GM04504 (cell line): ENCODE measurements at places on chromosomes 7 and 10.

DNA sequence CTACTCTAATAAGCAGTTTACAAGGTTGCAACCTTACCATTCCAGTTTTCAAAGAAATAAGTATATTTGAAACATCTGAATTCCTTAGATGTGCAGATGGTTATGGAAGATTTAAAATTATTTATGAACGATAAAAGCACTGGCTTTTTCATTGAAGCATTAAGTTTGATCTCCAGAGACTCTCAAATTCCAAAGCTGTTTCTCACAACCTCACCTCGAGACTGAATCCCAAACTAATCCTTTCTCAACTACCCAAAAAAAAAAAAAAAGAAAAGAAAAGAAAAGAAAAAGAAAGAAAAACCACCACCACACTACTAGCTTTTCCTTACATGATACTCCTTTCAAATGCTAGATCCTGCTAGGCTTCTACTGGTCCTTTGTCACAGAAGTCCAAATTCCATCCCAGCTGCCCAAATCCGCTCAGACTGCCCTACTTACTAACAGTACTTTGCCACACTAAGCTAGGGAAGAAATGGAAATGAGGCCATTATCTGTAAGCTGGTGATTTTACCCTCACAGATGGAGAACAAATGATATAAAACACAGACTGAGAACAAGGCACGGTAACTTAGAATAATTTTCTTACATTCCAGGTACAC lies 100.6 kb upstream of the CDK1 start:
- no peak for DNase-seq

GRCh38 chr10:75600833-75601232 lies 169.4 kb downstream of the LRMDA start:
- DNase-seq = no peak

GRCh38 chr10:88386821-88387773 lies 196.0 kb downstream of the RNLS start:
- peak; percentile 35 for DNase-seq

GRCh38 chr7:155794196-155794595 lies 18.1 kb downstream of the SHH start:
- DNase-seq = no peak

- no peak for DNase-seq
Measured at GRCh38 chr10:74934100-74934812, 107.9 kb downstream of the KAT6B start.

DNA sequence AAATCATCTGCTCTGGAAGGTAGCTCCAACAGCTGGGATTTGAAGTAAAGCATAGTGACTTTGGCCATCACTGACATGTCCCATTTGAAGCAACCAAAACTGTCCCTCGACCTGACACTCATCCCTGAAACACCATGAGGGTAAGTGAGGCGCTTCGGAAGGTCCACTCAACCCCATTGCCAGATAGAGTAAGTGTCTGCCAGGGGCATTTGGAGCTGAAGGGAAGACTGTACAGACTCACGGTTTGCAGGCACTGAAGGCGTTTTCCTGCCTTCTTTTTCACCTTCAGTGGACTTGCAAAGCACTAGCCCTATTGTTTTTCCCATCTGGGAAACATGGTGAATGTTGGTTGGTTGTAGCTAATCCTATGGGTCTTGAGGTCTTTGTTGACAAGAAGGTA lies 57.6 kb downstream of the IKZF1 start:
- DNase-seq = no peak

DNA sequence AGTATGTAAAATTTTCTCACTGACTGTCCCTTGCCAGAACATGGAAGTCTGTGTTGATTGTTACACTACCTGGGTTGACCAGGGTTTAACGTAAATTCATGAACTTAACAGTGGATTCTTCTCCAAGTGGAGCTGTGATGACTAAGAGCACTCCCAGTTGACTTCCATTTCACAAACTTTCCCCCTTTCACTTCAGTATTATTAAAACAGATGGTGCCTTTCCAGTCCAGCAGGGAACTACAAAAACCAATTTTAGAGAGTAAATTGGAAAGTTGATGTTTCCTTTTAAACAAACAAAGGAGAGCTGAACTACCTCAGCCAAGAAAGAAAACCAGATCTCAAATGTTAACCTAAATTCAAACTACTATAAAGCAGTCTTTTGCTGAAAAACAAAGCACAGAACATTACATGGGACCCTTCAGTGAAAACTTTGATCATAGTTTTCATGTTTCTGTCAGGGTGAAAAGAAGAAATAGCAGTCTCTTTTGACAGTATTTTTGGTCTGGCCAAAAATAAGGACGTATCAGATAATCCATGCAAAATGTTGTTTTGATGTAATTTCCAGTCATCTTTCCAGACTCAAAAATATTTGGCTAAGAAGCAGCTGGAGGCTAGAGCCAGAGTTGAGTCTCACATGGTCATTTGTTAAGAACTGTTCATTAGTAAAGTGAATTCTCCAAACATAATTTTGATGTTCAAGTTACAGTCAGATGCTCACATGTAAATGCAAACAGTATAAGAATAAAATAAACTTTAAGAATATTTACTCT lies 479.9 kb upstream of the AKR1E2 start:
- DNase-seq = no peak

GRCh38 chr7:77679608-77680007 lies 16.7 kb upstream of the RSBN1L start:
- DNase-seq = no peak

- no peak for DNase-seq
Measured at GRCh38 chr7:28028471-28028870, 152.1 kb downstream of the JAZF1 start.

- no peak for DNase-seq
Measured at GRCh38 chr10:8677642-8678041, 623.2 kb downstream of the GATA3 start.

DNA sequence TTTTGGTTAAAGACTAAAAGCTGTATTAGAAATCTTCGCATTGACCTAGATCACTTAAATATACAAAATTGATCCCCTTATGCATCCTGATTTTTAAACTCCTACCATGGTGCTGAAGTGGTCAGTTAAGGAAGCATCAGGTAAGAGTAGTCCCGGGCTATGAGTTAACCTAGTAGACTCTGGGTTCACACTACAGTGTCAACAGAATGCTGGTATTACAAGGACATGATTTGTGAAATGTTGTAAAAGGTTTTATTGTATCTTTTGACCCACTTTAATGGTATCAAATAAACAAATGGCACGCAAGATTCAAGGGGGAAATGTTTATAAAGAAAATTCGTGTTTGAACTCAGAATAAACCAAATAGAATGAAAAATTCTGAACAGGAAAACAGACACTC lies 36.8 kb downstream of the RTKN2 start:
- no peak for DNase-seq

DNA sequence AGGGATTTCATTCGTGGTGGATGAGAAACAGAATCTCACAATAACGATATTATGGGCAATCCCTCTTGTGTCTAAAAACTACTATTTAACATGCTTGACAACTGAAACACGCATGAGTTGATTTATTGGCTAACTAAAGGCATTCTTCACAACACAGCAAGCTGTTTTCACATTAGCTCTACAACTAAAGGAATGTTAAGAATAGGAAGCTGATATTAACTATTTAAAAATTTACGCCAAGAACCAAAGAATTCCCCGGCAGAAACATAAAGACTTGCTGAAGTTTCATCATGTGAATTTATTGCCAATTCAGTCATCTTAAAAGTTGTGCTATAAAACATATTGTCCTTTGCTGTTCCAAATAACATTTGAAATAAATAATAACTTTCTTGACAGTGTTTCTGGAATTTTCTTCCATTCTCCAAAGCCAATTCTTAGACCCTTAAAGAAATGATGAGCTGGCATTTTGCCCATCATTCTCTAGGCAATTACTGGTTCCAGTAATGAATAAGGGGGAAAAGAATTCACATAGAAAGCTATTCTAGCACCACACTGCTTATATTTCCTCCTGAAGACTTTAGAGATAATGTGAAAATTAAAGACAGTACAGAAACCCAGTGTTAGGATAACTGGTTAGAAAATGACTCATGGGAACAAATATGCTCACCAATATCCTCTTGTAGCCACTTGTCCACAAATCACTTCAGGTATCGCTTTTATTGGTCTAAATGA lies 233.1 kb downstream of the PARD3 start:
- peak; percentile 44 for DNase-seq

GRCh38 chr10:13441476-13441875 lies 87.3 kb downstream of the BEND7 start:
- DNase-seq = no peak

DNA sequence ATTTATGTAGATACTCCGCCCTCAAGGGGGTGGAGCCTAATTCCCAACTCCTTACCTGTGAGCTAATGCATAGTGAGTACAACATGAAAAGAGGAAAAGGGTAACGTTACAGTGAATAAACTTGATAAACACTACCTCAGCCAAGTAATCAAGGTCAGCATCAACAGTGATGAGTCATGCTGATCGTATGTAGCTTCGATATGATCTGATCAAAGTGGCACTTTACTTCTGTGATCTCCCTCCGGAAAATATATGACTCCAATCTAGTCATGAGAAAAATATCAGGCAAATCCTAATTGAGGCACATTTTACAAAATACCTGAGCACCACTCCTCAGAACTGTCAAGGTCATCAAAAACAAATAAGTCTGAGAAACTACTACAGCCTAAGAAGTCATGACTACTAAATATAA lies 70.4 kb downstream of the VTI1A start:
- DNase-seq = no peak

GRCh38 chr7:142647749-142648148 lies 101.5 kb upstream of the PRSS1 start:
- no peak for DNase-seq

DNA sequence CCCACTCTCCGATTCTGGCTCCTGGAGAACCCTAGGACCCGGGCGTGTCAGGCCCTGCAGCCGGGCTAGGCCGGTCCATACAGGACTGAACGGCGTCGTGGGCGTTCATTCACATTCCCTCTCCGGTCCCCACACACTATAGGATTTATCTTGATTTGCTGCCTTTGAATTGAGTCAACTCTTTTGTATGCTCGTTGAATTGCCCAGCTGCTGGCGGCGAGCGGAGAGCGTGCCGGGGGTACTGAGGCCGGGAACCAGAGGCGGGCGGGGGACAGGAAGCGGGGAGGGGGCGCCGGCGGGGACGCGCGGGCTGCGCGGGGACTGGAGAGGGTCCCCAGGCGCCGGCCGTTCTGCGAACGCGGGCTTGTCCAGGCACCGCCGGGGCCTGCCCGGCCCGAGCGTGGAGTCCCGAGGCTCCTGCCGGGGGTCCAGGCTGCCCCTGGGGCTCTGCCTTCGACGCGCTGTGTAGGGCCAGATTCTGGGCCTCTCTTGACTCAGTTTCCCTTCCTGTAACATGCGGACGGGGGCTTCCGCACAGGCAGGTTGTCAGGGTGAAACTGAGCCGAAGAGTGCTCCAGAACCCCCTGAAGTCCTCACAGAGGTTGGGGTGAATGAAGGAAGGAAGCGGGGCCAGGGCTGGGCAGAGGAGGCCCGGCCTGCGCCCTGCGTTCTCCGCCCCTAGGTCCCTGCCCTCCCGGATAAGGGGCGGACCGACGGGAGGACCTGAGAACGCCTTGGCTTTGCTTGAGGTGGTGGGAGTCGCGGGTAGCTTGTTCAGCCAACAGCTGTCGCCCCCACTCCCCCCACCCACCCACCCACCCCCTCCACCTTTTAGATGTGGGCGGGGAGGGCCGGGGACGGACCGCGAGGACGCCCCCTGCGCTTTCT lies 769 bp upstream of the ELFN1 start:
- DNase-seq = no peak

DNA sequence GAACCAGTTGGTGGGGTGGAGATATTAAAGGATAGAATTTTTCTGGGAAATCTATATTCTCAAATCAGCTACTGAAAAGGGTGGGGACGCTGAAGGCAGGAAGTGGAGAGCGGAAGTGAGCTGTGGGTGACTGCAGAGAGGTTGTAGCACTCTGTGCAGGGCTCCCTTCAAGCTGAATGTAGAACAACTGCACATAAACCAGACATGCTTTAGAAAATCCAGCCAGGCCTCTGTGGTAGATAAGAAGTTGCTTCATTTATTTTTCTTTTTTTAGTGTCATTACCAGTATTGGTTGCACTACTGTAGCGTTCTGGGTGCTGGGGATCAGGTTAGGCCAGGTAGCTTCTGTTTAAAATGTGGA lies 127.8 kb downstream of the CELF2 start:
- DNase-seq = no peak

- no peak for DNase-seq
Measured at GRCh38 chr10:130777507-130778165, 533.9 kb downstream of the TCERG1L start.

DNA sequence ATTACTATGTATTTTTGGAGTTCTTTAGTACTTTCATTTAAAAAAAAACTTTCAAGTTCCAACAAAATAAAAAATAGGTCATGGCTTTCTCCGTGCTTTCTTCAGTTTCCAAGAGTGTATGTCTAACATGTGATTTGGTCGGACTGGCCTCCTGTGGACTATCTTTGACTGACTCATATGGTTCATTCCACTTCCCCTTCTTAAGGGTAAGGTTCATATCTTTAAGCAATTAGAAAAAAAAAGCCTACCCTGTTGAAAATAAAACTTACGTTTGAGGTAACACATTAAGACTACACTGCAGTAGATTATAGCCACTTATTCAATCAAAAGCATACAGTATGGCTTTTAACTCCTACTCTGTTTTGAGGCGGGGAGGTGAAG lies 112.8 kb upstream of the AHR start:
- peak; percentile 46 for DNase-seq

GRCh38 chr10:50360077-50360850 lies 108.9 kb upstream of the ASAH2 start:
- DNase-seq = no peak

GRCh38 chr10:24150853-24151252 lies 58.1 kb upstream of the KIAA1217 start:
- no peak for DNase-seq

- no peak for DNase-seq
Measured at GRCh38 chr7:29177963-29178600, 16.5 kb upstream of the CHN2 start.

GRCh38 chr7:76333511-76334101 lies 25.2 kb downstream of the YWHAG start:
- DNase-seq = no peak

- no peak for DNase-seq
Measured at GRCh38 chr7:97733276-97734161, 1.6 kb downstream of the TAC1 start.

DNA sequence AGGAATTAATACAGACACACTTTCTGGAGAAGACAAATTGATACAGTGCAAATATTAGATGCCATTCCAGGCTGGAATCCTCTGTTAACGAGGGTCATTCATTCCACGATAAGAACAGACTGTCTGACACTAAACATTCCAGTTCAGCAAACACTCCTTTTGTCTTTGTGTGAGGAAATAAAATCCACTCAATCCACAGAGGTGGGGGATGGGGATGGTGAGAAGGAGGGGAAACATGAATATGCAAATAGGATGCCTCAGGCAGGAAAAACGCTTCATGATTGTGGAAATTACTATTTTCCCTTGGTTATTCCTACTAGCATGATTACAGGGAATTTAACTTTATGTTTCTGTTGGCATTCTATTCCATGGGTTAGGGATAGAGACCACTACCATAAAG lies 196.9 kb upstream of the CDCA7L start:
- no peak for DNase-seq

DNA sequence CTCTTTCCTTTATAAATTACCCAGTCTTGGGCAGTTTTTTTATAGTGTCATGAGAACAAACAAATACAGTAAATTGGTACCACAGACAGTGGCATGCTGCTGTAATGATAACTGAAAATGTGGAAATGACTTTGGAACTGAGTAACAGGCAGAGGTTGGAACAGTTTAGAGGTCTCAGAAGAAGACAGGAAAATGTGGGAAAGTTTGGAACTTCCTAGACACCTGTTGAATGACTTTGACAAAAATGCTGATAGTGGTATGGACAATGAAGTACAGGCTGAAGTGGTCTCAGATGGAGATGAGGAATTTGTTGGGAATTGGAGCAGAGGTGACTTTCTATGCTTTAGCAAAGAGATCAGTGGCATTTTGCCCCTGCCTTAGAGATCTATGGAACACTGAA lies 1128.4 kb upstream of the POT1 start:
- DNase-seq = no peak
